Stimulated activated CD4-positive, alpha-beta T cell treated with anti-CD3 and anti-CD28 coated beads, Interleukin-1b, Interleukin-23, amount 100 ng/mL, for 1 hour (primary cell): ENCODE measurements at places on chromosomes 12 and 14.

GRCh38 chr12:18457362-18457761 lies 196.0 kb downstream of the PIK3C2G start:
- no peak for DNase-seq

GRCh38 chr12:28958553-28959195 lies 190.4 kb upstream of the FAR2 start:
- DNase-seq = no peak

DNA sequence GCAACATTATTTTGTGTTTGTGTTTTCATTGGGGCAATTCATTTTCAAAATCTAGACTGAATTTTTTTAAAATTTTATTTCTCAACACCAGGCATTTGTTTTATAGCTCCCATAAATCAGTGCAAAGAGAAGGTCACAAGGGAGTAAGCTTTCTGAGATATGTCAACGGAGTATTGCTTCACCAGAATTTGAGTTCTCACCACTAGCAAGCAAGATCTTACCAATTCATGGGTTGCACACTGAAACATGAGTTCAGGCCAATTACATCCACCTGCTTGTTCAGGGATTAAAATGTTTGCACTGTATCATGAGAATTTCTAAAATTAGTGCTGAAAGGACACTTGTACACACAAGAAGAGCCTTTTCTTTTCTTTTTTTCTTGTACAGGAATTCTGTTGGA lies 121.9 kb downstream of the CAND1 start:
- no peak for DNase-seq

GRCh38 chr12:75489187-75489586 lies 8.6 kb downstream of the GLIPR1 start:
- DNase-seq = no peak

GRCh38 chr12:47863467-47863866 lies 41.3 kb downstream of the VDR start:
- no peak for DNase-seq

DNA sequence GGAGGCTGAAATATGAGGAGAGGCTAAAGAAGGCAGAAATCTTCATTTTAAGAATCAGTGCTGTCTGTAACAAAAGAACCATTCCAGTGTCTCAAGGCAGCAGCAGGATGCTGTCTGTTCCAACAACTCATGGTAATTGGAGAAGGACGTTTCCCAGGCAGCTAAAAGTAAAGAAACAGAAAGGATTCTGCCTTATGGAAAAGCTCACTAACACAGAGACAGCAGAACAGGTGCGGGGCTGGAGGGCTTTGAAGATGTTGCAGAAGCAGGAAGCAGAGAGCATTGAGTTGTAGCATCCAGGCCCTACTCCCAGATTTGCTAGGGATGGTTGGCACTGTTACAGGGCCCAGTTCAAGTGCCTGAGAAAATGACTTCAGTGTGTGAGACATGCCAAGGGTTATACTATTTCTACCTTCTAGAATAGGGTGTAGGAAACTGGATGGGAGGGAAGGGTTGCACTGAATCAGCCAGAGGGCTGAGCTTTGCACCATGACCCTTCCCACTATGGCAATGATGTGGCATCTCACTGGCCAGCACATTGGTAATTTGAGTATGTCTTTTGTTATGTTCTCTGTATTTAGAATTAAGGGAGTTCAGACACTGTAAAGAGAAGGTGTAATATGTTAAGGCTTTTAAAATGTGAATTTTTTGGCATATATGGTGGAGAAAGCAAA lies 160.0 kb upstream of the FBXO33 start:
- DNase-seq = no peak

DNA sequence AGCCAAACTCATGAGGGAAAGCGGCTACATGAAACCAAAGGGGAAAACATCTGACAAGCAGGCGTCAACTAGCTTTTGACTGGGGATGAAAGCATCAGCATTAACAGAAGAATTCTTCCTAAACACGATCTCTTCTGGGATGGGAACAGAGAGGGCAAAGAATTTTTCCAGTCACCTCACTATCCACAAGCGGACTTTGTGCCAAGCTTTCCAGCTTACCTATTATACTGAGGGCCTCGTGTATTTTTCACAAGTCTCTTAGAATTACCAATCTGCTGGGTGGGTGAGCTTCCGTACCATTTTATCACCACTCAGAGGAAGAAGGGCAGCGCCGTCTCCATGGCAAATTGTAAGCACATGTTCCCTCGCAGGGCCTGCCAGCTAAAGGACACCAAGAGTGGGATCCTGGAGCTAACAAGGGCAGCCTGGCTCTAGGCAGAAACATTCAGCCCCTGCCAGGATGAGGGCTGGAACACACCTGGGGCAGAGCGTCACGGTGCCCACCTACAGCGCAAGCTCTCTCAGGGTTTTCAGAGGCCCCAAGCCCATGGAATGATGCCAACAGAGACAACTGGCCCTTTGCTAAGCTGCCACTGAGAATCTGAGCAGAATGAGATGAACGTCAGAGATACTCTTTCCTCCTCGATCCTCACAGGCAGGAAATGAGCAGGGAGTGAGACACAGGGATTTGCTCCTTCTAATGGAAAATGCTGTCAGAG lies 74.6 kb downstream of the CHGA start:
- no peak for DNase-seq

GRCh38 chr12:113098441-113099028 lies 37.0 kb downstream of the RASAL1 start:
- DNase-seq = no peak

DNA sequence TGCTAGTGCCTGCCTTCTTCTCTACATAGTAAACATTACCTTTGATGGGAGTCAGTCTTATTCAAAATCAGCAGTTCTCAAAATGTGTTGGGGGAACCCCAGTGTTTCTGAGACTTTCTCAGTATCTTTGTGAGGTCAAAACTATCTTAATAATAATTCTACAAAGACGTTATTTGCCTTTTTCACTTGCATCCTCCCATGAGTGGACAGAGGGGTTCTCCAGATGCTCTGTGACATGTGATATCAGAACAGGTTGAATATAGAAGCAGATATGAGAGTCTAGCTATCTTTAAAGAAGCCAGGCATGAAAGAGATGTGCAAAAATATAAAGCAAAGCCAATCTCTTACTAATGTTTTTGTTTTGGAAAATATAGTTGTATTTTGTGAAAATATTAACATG lies 144.7 kb downstream of the KTN1 start:
- no peak for DNase-seq

GRCh38 chr12:57836442-57837375 lies 9.8 kb downstream of the CTDSP2 start:
- no peak for DNase-seq

DNA sequence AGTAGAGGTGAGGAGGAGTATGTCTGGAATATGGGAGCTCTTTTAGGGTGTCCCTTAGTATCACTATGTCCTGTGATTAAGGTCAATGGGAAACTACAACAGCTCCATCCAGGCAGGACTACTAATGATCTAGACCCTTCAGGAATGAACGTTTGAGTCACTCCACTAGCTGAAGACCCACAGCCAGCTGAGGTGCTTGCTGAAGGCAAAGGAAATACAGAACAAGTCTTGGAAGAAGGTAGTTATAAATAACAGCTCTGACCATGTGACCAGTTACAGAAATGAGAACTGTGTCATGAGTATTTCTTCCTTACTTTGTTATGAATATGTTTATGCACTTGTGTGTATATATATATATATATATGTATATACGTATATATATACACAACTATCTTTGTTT lies 40.5 kb upstream of the USP44 start:
- no peak for DNase-seq

GRCh38 chr12:130778776-130779175 lies 60.3 kb downstream of the STX2 start:
- DNase-seq = no peak

- no peak for DNase-seq
Measured at GRCh38 chr12:15788233-15789219, 662 bp downstream of the EPS8 start.
